Activated naive CD4-positive, alpha-beta T cell (primary cell): ENCODE measurements at places on chromosomes 7 and 10.
A peak's percentile ranks its signal among the peaks of the same experiment; 100 is the strongest.

DNA sequence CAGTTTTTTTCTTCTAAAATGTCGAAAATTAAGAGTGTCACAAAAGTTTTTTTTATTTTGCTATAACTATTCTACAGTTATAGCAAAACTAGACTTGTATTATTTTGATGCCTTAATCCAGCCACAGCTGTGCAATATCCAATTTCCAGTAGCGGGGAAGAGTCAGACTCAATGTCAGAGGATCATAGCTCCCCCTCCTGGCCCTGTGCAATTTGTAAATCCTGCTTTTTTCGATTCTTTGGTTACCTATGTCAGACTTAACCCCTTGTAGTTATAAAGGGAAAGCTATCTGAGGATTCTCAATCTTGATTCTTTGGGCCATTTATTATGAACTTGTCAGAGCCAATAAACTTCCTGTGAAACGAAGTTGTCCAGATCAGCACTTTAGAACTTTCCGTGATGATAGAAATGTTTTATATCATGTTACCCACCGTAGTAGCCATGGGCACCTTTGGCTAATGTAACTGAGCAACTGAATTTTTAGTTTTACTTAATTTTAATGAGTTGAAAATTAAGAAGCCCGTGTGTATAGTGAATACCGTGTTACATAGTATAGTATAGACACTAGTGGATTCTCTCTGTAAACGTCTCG is 87.7 kb upstream of the PRKCQ start:
- no peak for DNase-seq

- DNase-seq, result no peak
These were observed 70.5 kb upstream of the PRKCQ start for GRCh38 chr10:6650586-6650985.

DNA sequence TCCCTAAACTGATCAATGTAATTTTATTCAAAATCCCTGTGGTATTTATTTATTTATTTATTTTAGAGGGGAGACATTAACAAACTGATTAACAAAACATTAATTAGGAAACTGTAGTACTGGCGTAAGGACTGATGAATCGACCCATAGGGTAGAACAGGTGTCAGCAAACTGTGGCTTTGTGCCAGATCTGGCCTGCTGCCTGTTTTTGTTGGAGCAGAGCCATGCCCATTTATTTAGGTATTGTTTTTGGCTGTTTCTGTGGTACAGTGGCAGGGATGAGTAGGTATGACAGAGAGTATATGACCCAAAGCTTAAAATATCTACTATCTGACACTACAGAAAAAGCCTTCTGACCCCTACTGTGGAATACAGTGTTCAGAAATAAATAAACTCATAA is 332.5 kb upstream of the ETV1 start:
- no peak for DNase-seq

DNA sequence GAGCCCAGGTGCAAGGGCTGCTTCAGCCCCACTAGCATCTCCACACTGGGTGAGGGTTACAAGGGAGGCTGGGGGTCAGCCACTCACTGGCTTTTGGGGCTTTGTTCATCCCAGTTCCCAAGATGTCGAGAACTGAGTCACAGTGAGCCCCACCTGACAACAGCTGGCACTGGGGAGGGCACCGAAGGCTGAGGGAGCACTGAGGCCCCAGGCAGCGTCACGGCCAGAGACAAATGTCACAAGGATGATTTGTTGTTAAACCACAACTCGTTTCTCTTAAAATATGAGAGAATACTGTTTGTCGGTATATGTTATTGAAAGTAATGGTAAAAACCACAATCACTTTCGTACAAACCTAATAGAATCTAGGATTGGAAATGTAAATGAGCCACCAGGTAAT is 219.9 kb downstream of the CELF2 start:
- no peak for DNase-seq

DNA sequence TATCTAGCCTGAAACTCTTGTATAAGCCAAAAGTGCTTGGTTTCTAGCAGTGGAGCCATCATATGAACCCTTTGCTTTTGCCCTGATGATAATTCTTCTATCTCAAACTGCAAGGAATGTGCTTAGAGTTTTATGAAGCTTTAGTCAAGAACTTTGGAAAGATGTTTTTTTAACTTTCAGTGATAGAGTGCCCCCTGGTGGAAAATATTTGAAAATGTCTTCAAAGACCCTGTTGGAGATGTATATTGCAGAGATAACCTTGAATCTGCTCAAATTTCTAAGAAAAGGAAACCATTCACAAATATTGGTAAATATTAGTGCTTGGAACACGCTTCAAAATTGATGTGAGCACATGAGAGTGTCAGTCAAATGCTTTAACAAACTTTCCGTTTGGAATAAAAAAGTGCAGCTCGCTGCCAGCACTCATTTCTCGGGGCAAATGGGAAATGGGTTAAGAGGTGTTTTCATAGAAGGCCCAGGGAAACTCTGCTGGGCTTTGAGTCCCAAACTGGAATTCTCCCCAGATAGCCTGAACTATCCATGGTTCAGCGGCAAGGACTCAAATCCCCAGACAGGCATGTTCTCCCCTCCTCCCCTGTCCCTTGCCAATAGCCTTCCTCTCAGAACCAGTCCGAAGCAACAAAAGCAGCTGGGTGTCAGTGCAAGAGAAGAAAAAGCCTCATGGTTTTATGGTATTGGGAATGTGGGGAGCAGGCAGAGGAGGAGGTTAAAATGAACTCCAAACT is 129.3 kb downstream of the MYOF start:
- DNase-seq, result no peak

DNA sequence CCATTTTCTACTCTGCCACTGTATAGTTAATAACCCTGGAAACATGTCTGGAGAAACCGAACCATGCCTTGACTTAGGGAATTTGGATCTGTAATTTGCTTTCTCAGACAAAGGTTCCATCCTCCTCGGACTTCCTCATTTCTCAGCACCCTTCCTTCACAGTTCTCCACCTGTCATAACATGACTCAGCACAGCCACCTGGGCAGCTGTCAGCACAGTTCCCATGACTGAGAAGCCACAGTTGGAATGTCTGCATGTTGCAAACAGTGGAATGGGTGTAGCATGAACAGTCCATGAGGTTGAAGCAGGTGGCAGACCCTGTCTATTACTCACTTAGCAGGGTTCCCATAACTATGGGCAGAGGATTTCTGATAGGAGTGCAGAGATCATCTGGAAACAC is 634 bp upstream of the OR9A4 start:
- DNase-seq, result no peak

DNA sequence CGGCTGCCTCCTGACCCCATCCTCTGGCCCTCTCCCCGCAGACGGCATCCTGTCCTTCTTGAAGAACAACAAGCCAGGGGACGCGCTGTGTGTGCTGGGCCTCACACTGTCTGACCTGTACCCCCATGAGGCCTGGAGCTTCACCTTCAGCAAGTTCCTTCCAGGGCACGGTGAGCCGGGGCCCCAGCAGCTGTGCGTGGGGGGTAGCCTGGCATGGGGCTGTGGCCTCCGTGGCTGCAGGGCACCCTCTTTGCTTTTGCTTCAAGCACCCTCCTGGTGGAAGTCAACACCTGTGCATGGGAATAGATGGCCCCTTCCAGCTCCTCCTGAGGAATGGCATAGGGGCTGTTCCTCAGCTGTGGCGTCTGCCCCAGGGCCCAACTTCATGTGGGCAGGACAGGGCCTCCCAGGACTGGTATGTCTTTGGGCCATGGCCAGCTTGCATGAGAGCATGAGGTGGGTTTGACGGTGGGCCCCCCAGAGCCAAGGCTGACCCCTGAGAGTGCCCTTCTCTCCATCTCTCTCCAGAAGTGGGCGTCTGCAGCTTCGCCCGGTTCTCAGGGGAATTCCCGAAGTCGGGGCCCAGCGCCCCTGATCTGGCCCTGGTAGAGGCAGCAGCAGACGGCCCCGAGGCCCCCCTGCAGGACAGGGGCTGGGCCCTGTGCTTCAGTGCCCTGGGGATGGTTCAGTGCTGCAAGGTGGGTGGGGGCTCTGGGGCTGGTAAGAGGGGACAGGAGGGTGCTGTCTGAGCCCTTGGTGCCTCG is 20.7 kb downstream of the AMZ1 start:
- DNase-seq, result no peak

DNA sequence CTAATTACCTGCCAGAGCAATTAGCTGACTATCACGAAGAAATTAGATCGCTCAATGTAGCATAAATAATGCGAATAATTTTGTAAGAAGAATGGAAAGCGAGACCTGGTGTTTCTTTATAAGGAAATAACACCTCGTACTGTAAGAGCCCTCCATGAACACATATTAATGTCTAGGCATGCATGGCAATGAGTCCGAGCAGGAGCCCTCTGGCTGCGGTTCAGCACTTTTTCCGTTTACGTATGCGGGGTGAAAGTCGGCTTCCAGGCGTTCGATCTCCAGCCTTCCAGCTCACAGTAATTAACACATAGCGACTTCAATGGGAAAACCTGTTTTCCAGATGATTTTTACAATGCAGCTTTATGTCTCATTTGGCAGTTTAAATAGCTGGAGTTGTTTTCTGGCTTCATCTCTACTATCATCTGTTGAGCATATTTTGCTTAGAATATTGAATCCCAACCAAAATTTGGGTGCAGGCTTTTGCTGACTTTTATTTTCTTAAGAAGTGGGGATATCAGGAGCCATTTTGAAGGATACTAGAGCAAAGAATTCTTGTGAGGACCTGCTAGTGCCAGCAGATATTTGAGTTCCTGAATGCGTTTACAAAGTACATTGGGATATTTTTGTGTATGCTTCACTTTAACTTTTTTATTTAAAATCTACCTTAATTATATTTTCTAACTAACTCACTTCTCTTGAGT is 7.2 kb upstream of the SP8 start:
- DNase-seq, result no peak

DNA sequence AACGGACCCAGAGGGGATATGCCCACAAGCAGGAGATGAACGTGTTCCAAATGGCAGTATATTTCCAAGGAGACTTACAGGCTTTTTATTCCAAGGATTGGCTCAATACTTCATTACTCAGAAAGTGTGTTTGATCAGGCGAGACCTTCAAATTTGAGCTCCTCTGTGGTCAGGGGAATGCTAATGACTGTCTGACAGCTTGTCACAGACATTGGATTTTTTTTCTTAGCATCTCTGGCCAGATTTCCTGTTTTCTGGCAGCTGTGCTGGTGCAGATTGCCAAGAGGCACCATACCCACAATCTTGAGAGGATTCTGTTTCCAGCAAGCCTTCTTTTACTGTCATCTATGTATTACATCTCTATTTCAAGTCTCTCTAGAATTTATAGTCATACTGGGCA is 93.8 kb downstream of the C1GALT1 start:
- DNase-seq, result no peak

- DNase-seq, result no peak
These were observed 132.3 kb upstream of the TBX20 start for GRCh38 chr7:35386082-35386815.

DNA sequence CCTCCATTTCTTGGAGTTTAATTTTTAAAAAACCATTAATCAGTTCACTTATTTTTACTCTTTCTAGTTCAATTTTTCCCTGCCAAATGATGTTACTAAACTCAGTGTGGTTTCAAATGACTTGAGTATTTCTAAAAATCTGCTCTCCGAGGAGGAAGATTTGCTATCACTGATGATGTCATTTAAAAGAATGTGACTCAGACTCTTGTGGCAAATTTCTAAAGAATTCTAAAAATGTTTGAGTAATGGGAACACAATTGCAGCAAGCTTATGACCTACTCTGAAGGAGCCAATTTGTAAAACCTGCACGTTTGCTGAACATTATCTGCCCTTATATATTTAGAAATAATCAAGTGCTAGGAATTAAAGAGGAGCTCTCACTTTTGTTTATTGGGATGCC is 88.6 kb downstream of the SPAG6 start:
- DNase-seq, result no peak

- DNase-seq, result no peak
These were observed 458.0 kb upstream of the GALNT17 start for GRCh38 chr7:70673778-70674570.

- DNase-seq, result no peak
These were observed 14.2 kb downstream of the ADRB1 start for GRCh38 chr10:114057855-114058254.

DNA sequence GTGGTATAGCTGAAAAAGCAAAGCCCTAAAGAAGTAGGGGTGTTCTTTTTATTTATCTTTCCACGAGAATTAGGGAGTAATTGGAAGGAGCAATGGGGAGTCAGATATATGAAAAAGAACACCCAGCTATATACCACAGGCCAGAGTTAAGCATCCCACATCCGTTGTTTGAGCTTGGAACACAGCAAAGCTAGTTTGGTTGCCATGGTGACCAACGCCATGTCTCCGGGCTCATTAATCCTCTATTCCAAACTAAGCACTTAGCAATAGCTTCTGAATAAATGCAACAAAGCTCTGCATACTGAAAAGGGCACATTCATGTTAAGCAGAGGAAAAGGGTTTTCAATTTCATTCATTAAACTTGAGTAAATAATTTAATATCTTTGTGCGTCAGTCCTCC is 23.5 kb downstream of the ASB4 start:
- DNase-seq, result no peak

DNA sequence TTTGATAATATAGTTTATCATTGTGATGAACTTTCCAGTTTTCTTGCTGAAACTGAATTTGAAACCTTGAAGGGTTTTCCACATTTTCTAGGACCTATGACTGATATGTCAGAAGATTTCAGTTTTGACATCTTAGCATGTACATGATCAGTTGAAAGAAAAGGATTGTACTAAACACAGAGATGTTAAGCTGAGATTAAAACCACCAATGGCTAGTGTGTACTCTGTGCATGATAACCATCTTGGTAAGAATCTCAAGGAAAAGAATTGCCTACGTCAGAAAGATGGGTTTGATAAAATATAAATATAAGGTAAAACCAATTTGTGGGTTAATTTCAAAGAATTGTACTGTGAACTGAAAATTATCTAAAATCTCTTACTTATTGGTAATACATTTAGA is 776.4 kb downstream of the GATA3 start:
- no peak for DNase-seq

GRCh38 chr10:71058308-71058707 is 154.1 kb upstream of the UNC5B start:
- no peak for DNase-seq

- DNase-seq, result no peak
These were observed 106.6 kb downstream of the DKK1 start for GRCh38 chr10:52420656-52421055.

DNA sequence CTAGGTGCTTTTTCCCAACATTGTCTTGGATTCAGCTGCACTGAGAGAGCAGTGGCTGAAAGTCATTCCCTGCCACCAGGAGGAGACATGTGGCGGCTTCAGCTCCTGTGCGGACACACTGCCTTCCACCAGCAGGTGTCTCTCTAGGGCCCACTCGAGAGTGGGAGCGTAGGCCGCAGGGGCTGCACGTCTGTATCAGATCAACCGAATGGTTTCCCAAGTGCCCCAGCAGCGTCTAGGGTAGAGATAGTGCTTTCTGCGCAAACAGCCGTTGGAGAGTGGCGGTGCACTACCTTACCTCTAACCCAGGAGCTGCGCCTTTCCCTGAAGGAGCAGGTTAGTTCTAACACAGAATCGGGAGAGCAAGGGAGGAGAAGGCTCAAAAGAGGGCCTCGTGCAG is 31.7 kb downstream of the PAPOLB start:
- DNase-seq, result peak; percentile 12

- DNase-seq, result no peak
These were observed 7.8 kb upstream of the LIPM start for GRCh38 chr10:88794731-88795130.

- no peak for DNase-seq
These were observed 2.3 kb downstream of the CDK13 start for GRCh38 chr7:39952374-39952773.

- DNase-seq, result no peak
These were observed 106.6 kb downstream of the GAD2 start for GRCh38 chr10:26323219-26323618.
